ENCODE measurements at places on chromosomes 11 and 22. TPM values are rescaled to one million over a fixed set of nuclear protein-coding genes. Genes with fewer than 3 reads are reported as not detected.

DCHS1 gene
- 0.84 TPM for total RNA-seq

MPEG1 gene
- total RNA-seq, result 151 TPM

GAL3ST3 gene
- not detected for total RNA-seq

DKK3 gene
- not detected for total RNA-seq

CASP1 gene
- 31.9 TPM for total RNA-seq

- DNase-seq, result no peak
Observed at GRCh38 chr22:33564683-33565082, 355.6 kb downstream of the LARGE1 start.

- no peak for DNase-seq
Observed at GRCh38 chr11:64260147-64260708, 8.9 kb downstream of the PLCB3 start.

- DNase-seq, result no peak
Observed at GRCh38 chr11:3129591-3130268, 35.4 kb downstream of the OSBPL5 start.

GRCh38 chr11:109512249-109512648, 90.3 kb downstream of the C11orf87 start:
- no peak for DNase-seq

- no peak for DNase-seq
Observed at GRCh38 chr22:32725369-32725988, 76.0 kb upstream of the TIMP3 start.

DNA sequence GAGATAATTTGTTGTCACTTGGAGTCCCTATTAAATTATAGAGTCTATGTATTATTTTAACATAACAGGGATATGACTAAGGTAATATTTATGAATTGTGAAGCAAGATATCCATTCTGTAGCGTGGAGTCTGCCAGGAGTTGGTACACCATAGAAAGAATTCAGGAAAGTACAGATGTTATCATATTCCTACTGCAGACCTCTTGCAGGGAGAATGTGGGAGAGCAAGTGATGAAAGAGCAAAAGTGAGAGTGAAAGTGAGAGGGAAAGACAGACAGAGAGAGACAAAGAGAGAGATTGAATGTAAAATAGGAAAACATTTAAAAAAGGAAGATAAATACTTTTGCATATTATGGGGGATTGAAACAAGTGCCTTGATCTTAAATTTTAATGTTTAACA, 468.8 kb downstream of the CNTN5 start:
- DNase-seq, result no peak

DNA sequence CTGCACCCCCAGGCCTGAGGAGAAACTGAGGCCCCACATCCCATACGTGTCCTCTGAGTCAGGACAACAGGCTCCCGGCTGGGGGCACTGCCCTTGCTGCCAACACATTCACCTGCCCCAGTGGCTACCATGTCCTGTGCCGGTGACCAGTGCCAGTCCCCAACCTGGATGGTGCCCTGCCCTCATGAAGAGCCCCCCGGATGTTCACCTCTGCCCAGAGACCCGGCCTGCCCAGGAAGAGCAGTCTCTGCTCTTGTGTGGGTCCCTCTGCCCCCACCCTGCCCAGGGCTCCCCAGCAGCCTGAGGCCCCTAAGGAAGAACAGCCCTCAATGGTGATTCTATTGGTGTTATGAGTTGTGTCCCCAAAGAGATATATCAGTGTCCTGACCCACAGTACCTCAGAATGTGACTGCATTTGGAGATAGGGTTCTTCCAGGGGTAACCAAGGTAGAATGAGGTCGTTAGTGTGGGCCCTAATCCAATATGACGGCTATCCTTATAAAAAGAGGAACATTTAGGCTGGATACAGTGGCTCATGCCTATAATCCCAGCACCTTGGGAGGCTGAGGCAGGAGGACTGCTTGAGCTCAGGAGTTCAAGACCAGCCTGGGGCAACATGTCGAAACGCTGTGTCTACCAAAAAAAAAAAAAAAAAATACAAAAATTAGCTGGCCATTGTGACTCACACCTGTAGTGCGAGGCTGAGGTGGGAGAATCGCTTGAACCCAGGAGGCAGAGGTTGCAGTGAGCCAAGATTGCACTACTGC, 13.2 kb upstream of the DGCR8 start:
- DNase-seq, result no peak

- DNase-seq, result no peak
Observed at GRCh38 chr22:27725661-27726060, 75.9 kb downstream of the MN1 start.

- DNase-seq, result no peak
Observed at GRCh38 chr11:128886406-128887124, 4.6 kb upstream of the KCNJ5 start.

DNA sequence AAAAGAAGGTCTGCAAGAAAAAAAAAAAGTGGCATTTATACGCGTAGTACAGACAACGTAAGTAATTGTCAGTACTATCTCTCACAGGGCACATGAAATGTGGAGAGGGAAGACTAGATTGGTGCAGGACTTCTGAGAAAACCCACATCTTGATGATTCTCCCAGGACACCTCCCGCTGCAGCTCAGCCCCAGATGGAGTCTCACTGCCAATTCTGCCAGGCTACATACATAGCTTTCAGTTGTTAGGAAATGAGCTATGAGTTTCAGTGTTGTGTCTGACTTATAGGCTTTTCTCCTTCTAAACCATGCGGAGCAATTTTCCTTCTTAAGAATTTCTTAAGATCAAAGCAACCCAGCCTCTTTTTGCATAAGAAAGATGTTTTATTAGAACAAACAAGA, 9.6 kb downstream of the OR5A2 start:
- DNase-seq, result no peak

- DNase-seq, result no peak
Observed at GRCh38 chr11:32706985-32707741, 87.3 kb downstream of the CCDC73 start.

GRCh38 chr22:37784829-37785495, 22.8 kb upstream of the GCAT start:
- no peak for DNase-seq

DNA sequence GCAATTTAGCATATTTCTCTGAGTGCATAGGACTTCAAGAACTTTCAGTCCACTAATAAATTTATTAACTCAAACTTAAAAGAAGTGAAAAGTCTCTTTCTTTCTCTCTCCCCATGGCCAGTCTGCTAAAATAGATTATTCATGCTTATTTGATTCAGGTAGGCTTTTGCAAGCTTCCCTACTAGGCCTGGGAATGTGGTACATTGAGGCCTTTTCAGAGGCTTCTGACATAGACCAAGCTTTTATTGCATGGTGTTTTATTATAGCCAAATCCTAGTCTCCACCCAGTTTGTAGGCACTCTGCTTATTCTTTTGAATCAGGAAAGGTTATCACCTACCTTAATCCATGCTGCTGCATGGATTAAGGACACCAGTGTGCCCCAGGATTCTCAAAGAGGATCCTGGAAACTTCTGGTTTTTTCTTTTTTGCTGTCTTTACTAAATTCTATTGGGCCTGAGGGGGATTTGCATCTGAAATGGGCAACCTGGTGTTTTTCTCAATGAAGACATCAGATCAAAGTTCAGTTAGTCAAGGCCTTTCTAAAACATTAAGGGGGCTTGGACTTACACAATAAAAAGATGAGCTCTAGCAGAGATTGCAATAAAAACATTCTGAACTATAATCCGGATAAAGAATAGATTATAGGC, 92.2 kb downstream of the ELP4 start:
- DNase-seq, result no peak

- no peak for DNase-seq
Observed at GRCh38 chr11:47688111-47688510, 27.1 kb downstream of the AGBL2 start.

DNA sequence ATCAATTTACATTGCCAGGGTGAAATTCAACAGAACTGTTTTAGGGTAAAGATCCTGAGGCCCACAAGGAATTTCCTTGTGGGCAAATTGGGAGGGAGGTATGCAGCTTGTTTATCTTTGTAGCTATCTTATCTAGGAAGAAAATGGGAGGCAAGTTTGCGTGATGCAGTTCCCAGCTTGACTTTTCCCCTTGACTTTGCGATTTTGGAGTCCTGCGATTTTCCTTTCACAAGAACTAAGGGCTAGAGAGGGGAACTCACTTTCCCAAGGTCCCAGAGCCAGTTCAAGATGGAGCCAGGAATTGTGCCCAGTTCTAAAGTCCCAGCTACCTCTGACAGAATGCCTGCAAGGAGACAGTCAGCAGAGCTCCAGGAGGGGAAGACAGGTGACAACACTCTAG, 30.7 kb downstream of the RIBC2 start:
- no peak for DNase-seq

GRCh38 chr11:118621784-118622375, 14.5 kb downstream of the PHLDB1 start:
- DNase-seq, result no peak

DNA sequence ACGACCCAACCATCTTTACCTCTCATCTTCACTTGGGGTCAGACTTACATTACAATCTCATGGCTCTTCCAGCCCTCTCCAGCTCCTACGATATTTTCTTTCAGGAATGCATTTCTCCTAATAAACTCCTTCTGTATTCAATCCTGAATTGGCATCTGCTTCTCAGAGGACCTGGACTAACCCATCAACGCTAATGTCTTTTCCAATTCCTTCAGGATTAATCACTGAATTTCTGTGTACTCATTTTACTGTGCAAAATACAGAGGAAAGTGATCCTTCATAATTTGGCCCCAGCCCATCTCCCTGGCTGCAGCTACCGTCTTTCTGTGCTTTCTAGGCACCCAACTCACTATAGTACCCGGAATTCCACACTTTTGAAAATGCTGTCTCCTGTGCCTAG, 239.2 kb downstream of the METTL15 start:
- no peak for DNase-seq

GRCh38 chr22:41508770-41509170, 35.5 kb downstream of the POLR3H start:
- no peak for DNase-seq

DNA sequence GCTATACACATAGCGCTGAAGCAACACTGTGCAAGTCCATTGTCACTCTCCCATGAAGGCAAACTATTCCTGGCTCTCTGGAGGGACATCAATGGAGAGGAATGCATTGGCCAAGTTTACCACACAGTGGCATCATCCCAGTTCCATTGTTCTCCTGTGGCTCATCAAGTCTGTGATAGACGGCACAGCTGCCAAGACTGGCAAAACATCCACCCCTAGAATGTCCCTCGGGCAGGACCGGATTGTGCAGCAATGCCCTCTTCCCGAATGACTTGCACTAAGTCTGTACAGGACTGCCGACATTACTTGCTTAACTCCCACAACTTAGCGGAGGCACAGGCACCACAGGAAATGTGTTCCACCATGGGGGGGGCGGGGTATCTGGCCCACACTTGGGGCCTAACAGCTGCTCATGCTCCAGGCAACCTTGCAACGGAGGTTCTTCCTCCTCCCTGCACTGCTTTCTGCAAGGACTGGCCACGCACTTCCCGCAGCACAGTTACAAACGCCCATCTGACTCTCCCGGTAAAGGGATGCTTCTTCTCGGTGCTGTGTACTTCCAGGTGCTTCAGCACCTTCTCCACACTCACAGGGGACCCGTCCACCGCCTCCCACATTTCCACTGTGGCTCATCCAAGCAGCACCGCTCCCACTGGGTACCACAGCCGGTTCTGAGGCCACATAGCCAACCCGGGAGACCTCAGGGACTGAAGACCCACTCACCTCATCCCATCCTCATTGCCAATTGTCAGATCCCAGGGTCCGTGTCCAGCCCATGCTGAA, 1309.6 kb upstream of the RAG2 start:
- DNase-seq, result no peak

DNA sequence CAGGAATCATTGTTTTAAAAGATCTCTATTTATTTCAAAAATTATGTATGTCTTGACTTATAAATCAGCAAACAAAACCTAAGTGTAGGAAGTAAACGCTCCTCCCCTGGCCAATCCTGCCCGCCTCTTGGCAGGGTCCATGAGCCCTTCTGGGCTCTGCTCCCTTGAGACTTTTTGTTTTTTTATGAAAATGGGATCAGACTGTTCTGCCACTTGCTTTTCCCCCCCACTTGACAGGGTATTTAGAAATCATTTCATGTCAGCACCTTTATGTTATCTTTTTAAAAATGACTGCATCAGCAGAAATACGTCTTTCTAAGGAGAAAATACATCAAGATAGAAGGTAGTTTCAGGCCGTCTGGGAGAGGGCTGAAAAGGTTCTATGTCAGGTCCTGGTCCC, 35.6 kb downstream of the FBLN1 start:
- no peak for DNase-seq

DNA sequence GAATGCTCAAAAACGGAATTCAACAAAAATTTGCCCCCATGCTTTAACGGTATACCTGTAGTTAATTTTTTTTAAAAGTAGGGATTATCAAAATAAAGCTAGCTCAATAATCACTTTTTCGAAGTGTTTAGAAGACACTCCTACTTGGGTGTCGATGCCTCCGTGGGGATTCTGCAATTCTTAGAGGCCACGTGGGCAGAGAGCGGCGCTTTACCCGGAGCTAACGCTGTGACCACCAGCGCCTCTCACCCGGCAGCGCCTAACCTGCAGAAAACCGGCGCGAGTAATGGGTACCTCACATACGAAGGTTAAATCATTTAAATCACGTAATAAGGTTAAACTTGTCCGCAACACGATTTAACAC, 583 bp downstream of the TAF1D start:
- DNase-seq, result no peak

DNA sequence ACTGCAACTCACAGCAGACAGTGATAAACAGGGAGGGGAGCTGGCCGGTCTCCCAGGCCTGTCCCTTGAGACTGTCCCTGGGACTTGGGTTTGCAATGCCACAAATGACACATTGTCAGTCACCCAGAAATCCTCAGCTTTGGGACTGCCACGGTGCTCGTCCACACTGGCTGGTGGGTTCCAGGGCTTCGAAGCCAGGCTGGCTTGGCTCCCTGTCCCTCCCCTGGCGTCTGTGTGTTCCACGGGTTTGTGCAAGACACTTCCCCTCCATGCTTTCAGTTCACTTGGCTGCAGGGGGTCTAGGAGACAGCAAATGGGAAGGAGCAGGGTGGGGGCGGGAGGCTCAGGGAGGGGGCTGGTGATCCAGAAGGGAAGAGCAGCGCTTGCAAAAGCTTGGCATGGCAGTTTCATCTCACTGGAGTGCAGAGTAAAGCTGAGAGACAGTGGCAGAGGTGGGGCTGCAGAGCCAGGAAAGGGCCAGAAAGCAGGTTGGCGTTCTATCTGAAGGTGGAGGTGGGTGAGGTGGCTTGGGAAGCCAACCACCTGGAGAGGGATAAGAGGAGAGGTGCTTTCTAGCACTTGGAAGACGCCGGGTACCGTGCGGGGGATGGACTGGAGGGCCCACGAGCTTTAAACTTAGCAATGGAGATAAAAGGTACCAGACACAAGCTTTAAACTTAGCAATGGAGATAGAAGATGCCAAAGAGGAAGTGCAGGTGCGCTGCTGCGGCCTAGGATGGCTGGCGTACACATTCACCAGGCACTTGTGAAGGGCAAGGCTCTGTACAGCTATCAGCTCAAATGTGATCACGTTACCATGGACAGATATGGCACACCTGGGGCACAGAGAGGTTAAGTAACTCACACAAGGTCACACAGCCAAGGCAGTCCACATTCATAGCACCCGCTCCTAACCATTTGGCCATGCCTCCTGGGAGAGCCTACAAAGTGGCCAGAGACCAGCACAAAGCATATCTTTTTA, 86.4 kb upstream of the SHISAL1 start:
- DNase-seq, result no peak

Data from B cell (primary cell).